GM04504 (cell line): ENCODE measurements at places on chromosomes 3 and 15.
A peak's percentile ranks its signal among the peaks of the same experiment; 100 is the strongest.

DNA sequence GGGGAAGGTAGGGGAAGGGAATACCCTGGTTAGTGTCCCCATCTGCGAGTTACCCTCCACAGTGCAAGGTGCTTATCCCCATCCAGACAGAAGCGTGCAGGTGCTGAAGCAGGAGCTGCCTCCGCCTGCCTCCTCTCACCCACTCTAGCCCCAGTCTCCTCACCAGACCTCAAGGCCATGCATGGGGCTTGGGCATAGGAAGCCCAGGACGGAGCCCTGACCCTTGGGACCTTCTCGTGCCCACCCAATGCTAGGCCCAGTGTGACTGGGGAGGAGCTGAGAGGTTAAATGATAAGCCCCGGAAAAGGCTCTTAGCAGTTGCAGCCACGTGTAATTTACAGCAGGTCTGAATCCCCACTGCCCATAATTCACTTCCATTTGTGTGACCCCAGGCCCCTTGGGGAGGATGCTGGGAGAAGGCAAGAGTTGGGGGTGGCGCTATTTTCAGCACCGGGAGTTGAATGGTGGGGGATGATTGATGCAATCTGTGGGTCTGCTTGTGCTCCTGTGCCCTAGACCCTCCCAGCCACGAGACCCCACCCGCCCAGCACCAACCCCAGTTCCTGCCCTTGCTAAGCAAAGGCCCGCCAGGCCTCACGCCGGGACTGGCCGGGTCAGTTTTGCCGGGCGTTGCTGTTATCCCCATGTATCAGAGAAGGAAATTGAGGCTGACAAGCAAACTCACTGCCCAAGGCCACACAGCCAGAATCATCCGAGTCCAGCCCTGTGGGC is 14.5 kb upstream of the PLXND1 start:
- no peak for DNase-seq

DNA sequence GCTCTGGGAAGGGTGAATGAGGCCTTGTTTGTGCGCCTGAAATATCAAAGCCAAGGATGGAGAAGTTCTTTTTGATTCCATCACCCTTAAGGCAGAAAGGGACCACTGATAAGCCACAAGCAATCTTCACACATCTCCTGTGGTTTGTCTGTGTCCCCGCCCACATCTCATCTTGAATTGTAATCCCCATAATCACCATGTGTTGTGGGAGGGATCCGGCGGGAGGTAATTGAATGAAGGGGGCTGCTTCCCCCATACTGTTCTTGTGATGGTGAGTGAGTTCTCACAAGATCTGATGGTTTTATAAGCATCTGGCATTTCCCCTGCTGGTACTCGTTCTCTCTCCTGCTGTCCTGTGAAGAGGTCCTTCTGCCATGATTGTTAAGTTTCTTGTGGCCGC is 329.6 kb upstream of the RGMA start:
- DNase-seq, result no peak

- no peak for DNase-seq
Observed at GRCh38 chr3:197355713-197356112, 57.3 kb upstream of the DLG1 start.

- DNase-seq, result peak; percentile 35
Observed at GRCh38 chr3:33544126-33544525, 103.9 kb upstream of the UBP1 start.

DNA sequence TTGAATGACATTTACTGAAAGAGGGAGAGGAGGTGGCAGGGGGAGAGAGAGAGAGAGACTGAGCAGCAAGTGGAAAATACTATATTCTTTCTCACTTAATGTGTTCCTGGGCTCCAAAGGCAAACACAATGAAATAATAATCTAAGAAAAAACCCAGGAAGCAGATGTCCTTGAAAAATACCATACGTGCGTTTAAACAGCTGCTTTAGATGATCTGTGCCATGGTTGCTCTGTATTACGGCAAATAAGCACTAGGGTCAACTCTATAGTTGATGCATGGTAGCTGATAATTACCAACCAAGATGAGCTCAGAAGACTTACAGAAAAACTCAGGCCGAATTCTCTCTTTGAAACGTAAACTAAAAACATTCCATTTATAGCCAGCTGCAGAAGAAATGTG is 410.3 kb upstream of the TBL1XR1 start:
- DNase-seq, result no peak

DNA sequence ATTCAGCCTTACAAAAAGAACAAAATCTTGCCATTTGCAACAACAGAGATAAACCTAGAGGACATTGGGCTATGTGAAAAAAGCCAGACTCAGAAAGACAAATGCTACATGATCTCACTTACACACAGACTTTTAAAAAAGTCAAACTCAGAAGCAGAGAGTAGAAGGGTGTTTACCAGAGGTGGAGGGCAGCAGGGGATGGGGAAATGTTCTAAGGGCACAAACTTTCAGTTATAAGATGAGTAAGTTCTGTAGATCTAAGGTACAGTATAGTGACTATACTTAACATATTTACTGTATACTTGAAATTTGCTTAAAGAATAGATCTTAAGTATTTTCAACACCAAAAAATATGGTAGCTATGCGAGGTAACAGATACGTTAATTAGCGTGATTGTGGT is 3.0 kb downstream of the MYEF2 start:
- no peak for DNase-seq

DNA sequence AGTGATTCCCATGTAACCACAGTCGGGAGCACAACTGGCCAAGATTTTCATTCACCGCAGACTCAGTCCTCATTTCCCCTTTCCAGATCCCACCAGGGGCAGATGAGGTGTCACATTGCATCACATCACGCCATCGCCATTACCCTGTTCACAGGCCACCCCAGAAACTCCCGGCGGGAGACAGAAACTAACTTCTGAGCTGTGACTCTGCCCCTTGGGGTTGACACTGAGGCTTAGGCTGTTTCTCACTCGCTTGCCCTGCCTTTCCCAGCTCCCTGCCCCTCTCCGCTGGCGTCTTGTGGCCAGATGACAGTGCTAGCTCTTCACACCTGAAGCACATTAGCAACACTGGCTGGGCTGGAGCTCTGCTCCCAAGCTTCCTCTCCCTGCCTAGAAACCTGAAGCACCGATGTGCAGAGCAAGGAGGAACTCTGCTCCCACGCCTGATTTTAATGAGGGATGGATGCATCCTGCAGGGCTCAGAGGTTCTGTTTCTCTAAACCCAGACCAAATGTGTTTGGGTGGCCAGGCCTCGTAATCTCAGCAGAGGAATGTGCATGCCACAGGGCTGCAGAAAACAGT is 88.8 kb upstream of the CTDSPL start:
- DNase-seq, result no peak

DNA sequence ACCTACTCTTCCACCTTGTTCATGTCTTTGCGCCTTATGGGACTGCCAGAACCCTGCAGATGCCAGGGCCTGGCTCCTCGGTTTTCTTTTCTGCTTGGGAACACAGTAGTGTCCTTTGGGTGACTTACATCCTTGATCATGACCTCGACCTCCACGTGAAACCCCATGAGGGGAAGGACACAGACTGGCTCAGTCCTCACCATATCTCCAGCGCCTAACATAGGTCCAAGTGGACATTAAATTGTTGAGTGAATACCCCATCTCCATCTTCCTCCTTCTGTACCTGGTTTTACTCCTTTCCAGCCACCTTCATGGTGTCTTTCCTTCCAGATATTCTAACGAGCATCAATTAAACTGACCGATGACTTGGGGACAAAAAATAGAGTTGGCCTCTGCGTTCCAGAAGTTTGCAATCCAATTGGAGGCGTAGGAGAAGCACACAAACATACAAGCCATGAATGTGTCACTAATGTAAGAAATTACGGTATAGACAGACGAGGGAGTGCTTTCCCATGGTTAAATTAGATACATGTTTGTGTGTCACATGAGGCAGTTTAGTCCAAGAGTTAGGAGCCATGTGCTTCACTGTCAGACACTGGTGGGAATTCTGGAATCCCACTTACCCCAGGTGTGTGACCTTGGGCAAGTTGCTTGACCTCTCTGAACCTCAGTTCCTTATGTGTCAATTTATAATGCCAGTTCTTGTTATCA is 907 bp upstream of the HERC1 start:
- DNase-seq, result no peak

- no peak for DNase-seq
Observed at GRCh38 chr3:30421266-30421665, 185.1 kb upstream of the TGFBR2 start.

GRCh38 chr15:93706495-93707292 is 524.7 kb upstream of the MCTP2 start:
- no peak for DNase-seq

- DNase-seq, result no peak
Observed at GRCh38 chr3:43676441-43676840, 14.3 kb upstream of the ABHD5 start.

DNA sequence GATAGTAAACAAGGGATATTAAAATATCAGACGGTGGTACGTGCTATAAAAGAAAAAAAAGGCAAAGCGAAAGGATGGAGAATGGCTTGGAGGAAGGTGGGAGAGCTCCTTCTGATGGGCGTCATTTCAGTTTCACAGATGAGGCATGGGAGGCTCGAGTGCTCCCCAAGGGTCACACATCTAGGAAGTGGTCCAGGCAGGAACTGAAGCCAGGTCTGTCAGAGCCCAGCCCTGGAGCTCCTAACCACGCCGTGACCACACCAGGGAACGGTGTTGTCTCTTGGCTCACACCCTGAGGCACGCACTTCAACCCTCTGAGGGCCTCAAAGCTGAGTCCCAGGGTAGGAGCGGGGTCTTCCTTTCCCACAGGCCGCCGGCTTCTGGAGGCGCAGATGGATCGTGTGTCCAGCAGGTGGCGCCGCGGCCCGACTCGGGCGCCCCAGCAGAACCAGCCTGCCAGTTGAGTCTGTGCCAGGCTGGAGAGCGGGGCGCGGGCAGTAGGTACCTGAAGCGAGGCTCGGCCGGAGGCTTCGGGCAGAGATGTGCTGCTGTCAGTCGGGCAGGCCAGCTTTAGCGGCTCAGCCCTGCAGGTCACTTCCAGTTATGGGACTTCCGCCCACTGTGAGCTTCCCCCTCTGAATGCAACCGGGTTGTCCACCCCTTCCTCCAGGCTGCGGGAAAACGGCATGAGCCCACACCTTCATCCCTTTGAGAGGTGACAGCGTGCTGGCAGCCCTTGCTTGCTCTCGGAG is 68.1 kb downstream of the SLC6A1 start:
- DNase-seq, result peak; percentile 35

GRCh38 chr15:68499620-68500312 is 67.8 kb upstream of the ITGA11 start:
- DNase-seq, result no peak

GRCh38 chr3:64686446-64686908 is 1.3 kb downstream of the ADAMTS9 start:
- DNase-seq, result no peak

- no peak for DNase-seq
Observed at GRCh38 chr3:33395900-33396299, 44.3 kb downstream of the UBP1 start.

DNA sequence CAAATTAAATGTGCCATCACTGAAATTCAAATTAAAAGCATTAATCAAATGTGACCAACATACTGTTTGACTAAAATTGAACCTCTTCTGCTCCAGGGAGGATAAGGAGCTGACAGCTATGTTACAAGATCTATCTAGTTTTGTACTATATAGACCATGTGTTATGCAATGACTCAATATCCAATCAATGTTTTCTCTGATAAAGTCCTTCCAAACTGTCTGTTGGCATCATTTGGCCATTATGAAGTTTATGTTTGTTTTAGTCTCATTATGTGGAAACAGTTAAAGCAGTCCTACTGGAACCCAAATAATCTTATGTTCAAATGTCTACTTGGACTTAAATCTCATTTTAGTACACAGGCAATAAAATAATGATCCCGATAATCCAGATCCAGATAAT is 267.0 kb upstream of the THBS1 start:
- DNase-seq, result no peak

DNA sequence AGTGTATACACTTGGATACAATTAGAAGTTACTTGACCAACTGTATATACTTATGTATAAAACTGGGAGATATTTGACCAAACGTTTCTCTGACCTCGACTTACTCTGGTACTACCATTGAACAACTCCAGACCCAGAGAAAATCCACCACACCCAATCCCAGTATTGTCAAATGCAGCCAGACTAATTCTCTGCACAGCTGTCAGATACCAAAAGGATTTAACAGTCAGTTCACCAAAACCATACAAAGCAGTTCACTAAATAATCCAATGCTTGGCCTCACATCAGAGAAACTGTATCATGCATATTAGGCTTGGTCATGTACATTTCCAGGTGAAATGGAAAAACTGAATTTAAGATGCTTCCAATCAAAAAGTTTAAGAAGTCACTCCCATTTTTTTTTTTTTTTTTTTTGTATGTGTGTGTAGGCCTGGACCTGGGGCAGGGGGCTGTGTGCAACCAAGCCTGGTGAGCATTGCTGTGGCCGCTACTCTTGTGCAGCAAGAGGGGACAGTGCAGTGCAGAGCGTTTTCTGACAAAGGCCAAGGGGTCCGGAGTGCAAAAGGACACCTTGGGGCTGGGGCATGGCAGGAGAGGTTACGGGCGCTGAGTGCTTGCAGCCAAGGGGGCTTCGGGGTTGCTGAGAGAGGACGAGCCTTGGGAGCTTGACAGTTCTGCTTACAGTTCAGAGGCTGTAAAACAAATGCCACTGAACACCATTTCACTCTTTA is 1.4 kb downstream of the TOMM70 start:
- no peak for DNase-seq

- no peak for DNase-seq
Observed at GRCh38 chr15:65839354-65839901, 29.9 kb upstream of the RAB11A start.

DNA sequence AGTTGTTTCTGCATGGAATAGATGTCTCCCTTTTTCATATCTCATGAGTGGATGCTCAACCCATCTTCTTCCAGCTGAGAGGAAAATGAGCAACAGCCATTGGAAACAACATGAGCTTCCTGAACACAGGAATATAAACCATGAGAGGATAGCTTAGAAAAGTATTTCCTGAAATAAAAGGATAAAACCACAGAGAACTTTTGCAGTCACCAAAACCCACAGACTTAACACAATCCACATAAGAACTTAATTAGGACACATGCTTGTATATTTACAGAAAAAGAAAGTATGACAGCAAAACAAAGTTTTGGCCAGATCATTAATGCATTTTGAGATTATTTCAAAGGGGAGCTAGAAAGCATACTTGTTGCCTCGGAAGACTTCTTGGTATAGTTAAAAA is 180.5 kb upstream of the RASGRP1 start:
- DNase-seq, result peak; percentile 53

- DNase-seq, result peak; percentile 84
Observed at GRCh38 chr3:188294823-188295487, 141.0 kb downstream of the LPP start.

GRCh38 chr3:157785102-157785826 is 282.0 kb upstream of the VEPH1 start:
- DNase-seq, result peak; percentile 91

GRCh38 chr15:66496951-66497501 is 536 bp downstream of the SNAPC5 start:
- DNase-seq, result no peak

GRCh38 chr3:188706176-188706575 is 465.6 kb upstream of the TPRG1 start:
- no peak for DNase-seq
